ENCODE measurements at places on chromosomes 13 and 19.
A peak's percentile ranks its signal among the peaks of the same experiment; 100 is the strongest.

DNA sequence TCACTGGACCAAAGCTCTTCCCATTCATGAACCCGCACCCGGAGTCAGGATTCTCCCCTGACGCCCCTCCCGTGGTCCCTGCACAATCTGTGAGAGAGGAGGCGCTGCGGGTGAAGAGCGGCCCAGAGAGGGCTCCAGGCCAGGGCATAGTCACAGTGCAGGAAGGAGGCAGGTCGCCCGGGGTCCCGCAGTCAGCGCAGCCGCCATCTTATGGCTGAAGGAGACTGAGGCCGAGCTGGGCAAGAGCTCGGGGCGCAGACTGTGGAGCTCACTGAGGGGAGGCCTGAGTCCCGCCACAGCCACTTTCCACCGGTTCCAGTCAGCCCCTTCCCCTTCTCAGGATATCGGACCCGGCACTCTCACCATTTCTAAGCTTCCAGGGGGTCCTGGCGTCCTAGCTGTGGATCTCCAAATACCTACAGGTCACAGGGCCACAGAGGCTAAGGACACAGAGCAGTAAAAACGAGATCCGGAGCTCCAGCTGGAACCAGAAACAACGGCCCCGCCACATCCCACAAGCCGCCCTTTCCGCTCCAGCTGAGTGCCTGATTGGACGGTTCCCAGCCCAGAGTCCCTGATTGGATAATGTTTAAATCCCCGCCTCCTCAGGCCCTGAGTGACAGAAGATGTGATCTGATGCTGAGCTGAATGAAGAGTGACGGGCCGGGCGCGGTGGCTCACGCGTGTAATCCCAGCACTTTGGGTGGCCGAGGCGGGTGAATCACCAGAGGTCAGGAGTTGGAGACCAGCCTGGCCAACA, at the start of gene ZNF99:
Gene ZNF99 (minus strand): TSS at position 501 of the 760 bp plus-strand sequence. CDS start 135 bp downstream, at position 366.
- no peak for DNase-seq

DNA sequence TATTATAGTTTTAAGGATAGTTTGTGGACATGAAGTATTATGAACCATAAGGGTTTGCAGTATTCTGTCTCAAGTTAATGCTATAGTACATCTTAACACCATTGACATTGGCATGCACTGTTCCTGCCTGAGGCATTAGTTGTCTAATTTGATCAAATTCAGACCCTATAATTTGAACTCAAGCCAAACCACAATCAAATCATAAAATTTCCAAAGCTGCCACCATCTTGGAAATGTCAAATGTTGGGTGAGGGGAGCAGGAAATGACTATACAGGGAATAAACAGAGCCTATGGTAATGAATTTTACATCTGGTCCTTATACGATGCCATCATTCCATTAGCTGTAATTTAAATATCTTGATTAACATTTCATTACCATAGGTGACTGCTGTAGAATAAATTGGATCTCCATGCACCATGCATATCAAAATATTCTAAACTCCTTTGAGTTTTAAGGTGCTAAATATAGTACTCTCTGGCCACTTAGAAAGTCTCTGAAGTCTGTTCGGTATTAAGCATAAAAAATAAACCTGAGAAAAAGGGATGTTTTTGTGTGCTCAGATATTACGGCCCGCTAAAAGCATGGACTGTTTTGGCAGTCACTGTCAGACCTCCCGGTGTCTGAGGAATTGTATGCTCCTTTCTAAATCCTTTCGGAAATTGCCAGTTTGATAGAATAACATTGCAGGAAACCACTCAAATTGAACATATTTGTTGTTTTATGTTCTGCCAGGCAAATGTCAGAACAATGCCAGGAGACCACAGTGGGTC, 257.7 kb downstream of the SPRY2 start:
- DNase-seq = no peak

GRCh38 chr19:17107546-17108452, 32.2 kb downstream of the MYO9B start:
- no peak for DNase-seq

- DNase-seq = no peak
Measured at GRCh38 chr19:12638611-12639182, 27.8 kb downstream of the MAN2B1 start.

DNA sequence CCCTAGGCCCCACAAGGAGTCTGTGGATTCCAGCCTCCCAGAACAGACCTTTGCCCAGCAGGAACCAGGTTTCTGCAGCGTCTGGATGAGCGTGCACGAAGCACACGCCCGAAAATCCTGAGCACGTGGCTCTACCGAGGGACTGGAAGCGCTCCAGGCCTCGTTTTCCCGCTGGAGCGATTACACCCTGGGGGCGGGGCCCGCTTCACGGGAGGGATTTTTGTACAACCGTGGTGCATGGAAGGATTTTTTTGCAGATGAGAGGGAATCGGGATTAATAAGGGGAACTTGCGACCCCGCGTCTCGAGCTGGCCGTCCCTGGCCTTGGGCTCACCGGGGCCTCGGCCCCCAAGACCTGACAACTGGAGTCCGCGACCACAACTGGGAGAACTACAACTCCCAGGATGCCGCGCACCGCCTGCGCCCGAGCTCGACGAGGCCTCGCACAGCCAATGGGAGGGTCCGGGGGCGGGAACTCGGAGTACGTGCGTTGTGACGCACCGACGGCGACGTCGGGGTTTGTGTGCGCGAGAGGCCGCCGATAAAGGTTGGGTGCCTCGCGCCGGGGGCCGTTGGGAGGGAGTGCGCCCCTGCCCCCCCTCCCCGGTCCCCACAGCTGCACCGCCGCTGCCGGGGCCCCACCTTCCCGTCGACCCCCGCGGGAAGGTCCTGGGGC, at the start of gene ZNF628:
Gene ZNF628 (plus strand): TSS at position 518 of the 676 bp plus-strand sequence. CDS start 3,294 bp downstream, outside the sequence.
- DNase-seq = peak; percentile 96

DNA sequence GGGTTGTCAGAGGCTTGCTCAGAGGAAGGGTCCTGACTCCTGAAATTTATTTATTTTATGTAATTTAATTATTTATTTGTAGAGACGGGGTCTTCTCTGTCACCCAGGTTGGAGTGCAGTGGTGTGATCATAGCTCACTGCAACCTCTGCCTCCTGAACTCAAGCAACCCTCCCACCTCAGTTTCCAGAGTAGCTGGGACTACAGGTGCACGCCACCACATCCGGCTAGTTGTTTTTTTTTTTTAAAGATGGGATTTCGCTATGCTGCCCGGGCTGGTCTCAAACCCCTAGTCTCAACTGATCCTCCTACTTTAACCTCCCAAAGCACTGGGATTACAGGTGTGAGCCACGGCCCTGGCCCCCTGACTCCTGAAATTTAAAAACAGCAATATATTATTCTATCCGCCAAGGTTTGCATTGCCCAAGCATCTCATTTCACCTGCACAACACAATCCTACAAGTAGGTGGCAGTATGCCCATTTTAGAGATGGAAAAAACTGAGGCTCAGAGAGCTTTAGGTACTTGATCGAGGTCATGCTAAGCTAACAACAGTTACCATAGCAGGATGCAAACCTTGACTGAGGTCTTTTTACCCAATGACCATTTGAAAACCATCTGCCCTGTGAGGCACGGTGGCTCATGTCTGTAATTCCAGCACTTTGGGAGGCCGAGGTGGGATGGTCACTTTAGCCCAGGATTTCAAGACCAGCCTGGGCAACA, 18.1 kb downstream of the ARHGEF18 start:
- DNase-seq = no peak

DNA sequence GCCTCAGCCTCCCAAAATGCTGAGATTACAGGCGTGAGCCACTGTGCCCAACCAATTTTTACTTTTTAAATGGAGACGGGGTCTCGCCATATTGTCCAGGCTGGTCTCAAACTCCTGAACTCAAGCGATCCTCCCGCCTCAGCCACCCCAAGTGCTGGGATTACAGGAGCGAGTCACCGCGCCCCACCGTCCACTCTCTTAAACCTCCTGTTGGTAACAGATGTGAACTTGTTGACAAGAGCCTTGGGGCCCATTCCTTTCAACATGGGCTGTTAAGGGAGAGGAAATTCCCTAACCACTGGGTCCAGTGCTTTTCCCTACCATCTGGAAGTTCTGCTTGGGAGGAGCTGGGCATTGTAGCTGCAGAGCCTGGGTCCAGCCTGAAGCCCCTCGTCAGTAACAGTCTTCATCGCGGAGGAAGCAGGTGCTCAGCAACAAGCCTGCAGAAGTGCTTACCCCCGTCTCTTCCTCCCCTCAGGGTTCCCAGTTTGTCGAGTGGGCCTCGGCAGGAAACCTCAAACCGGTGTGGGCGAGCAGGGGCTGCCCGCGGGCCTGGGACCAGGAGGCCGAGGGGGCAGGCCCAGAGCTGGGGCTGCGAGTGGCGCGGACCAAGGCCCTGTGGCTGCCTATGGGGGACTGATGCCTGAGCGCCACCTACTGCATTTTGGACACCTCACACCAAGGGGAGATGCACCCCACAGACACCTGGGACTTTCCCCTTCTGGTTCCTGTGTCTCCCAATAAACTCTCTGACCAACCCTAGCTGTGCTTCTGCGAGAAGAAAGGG, 4.0 kb upstream of the FLT3LG start:
- peak; percentile 68 for DNase-seq

DNA sequence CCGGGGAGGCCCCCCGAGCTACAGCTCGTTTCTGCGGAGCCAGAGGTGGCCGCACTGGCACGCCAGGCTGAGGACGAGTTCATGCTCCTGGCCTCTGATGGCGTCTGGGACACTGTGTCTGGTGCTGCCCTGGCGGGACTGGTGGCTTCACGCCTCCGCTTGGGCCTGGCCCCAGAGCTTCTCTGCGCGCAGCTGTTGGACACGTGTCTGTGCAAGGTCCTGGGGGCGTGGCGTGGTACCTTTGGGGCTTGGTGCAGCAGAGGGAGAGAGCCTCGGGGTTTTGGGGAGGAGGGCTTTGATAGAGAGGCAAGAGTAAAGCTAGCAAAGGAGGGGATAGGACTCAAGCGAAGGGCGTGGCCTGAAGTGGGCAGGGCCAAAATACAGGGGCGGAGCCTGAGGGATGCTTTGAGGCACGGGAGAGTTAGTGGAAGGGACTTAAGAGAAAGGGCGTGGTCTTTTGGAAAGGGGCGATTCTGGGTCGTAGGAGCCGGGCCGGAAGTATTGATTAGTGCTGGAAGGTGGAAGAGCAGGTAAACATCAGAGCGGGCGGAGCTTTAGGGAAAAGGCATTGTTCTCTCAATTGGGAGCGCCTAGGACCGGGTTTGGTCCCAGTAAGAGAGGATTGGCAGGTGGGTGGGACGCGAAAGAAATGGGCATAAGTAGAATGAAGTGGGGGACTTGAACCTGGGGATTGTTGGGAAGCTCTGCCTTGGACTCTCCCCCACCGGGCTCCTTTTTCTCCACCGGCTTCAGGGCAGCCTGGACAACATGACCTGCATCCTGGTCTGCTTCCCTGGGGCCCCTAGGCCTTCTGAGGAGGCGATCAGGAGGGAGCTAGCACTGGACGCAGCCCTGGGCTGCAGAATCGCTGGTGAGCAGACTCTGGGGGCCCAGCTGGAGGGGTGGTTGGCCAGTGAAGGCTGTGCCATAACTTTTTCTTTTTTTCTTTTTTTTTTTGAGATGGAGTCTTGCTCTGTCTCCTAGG, 1.2 kb downstream of the PPM1N start:
- DNase-seq = no peak

GRCh38 chr19:778910-779653, 18.2 kb upstream of the PTBP1 start:
- no peak for DNase-seq

DNA sequence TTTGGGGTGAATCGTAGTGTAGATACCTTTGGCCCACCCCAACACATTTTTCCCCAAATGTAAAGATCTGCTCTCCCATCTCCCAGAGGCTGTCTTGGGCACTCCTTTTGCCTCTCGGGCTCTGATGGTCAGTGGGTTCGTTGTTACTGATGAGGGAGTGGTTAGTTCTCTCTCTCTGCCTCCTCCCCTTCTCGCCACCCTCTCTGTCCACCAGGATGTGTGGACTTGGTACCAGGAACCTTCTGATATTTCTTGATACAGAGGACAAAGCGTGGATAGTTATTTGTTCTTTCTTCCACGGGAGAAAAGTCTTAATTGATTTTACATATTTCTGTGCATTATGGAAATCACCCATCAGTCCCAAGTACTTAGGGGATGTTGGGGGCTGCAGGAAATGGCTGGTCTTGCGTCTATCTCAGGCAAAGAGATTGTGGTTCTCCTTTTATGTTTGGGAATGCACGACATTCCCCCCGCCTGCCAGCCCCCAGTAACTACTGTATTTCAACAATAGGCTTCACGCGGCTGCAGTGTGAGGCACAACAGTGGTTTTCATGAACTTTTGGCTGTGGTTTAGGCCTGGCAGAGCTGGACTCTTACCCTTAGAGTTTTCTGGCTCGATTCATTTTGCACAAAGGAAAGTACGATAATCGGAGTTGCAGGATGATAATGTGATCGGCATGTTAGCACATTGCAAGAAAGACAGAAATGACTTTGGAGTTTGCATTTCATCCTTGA, 79.0 kb upstream of the ZNF536 start:
- no peak for DNase-seq

GRCh38 chr19:46435009-46435408, 6.3 kb upstream of the PNMA8C start:
- no peak for DNase-seq

DNA sequence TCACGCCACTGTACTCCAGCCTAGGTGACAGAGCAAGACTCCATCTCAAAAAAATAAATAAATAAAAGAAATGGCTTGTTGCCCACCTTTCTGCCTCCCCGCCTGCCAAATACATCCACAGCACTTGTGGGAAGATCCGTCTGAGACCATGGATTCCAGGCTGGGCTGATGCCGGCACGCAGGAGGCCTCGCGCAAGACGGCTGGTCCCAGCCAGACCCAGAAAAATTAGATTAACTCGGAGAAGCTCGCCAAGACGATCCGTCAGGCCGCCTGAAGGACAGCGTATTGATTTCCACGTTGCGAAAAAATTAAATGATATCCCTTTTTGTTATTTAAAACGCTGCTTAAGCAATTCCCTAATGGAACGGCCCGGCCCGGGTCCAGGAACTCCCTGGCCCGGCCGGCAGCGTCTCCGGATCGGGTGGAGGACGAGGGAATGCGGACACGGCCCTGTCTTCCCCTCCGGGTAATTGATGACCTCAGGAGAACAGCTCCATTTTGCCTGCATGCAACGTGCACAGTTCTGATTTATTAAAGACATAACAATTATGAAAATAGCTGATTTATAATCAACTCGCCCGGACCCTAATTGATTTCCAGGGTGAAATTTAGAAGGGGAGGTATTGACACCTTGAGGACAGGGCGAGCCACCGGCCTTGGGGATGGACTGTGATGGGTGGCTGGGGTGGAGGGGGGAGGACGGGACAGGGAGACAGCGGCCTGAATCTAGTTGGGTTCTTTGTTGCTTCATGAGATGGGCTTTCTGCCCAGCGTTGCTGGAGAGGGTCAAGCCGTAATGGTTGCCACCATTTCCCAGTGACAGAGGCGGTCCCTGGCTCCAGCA, 52.1 kb downstream of the ZNRF4 start:
- DNase-seq = no peak

DNA sequence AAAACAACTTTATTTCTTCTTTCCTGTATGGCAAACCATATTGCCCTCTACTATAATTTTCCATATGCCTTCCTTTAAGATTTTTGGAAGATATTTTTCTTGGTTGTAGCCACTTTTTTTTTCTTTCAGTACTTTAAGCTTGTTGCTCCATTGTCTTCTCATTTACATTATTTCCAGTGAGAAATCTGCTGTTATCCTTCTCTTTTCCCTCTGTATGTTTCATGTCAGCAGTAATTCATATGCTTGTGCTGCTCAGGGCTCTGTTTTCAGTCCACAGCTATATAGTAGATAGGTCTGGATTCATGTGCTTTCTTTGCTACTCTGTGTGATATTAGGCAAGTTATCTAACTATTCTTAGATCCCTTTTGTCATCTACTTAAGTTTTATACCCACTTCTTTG, 267.6 kb downstream of the OXGR1 start:
- no peak for DNase-seq

GRCh38 chr13:99687723-99688397, 186.6 kb downstream of the TM9SF2 start:
- DNase-seq = no peak

- DNase-seq = no peak
Measured at GRCh38 chr13:40164133-40164532, 502.3 kb downstream of the FOXO1 start.

GRCh38 chr19:35000647-35001501, 751 bp downstream of the GRAMD1A start:
- DNase-seq = peak; percentile 42
